Stimulated activated CD8-positive, alpha-beta memory T cell treated with anti-CD3 and anti-CD28 coated beads, Interleukin-2, amount 100 ng/mL, for 1 hour (primary cell): ENCODE measurements at places on chromosomes 13 and 19.

DNA sequence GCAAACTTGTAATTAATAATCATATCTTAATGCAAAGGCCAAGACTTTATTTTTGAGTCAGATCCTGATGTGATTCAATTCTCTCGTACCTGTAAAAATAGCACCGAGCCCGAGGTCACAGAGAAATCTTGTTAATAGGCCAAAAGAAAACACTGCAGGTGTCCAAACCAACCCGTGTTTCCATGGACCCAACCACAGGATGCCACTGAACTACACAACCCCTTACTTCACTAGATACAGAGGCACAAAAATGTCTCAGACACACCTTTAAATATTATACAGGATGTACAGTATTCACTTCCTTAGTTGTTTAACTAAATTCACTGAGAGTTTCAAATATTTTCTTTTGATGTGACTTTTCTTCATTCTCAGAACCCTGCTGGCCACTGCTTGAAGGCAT, 530.9 kb downstream of the MYO16 start:
- DNase-seq, result no peak

- DNase-seq, result no peak
These were observed 109.7 kb upstream of the KLF12 start for GRCh38 chr13:74243637-74244526.

DNA sequence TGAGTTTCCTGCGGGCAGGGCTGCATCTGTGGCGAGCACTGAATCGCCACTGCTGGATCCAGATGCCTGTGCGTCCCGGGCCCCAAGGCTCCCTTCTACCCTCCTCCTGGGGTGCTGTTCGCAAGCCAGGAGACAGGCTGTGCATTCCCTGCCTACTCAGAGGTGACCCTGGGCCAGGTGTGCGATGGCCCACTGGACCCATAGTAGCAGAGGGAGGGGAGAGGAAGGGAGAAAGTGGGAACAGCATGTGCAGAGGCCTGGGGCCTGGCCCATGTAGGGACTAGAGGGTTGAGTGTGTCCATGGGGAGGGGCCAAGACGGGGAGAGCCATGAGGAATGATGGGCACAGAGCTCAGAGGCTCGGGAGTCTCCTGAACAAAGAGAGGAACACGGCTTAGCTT, 27.3 kb downstream of the CARM1 start:
- DNase-seq, result no peak

GRCh38 chr19:3748965-3749364, 12.5 kb downstream of the APBA3 start:
- DNase-seq, result no peak

- no peak for DNase-seq
These were observed 5.7 kb downstream of the VSTM2B start for GRCh38 chr19:29531458-29532025.

DNA sequence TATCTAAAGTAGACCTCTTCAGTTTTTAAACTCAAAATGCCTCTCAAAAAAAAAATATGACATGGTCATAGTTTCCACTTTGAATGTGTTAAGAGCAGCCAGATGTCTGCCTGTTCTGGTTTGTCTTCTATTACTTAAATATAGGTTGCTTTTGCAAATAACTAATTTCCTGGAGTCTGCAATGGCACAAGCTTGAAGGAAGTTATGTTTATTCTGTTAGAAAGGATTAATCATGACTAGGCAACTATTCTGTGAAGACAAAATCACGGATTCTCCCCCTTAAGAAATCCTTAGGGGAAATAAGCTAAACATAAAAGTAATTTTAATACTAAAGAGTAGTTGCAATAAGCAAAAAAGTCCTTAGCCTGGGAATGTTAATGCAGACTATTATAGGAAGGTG, 26.3 kb downstream of the SKA3 start:
- DNase-seq, result no peak

- no peak for DNase-seq
These were observed 10.4 kb downstream of the ERVK3-1 start for GRCh38 chr19:58315580-58315979.

DNA sequence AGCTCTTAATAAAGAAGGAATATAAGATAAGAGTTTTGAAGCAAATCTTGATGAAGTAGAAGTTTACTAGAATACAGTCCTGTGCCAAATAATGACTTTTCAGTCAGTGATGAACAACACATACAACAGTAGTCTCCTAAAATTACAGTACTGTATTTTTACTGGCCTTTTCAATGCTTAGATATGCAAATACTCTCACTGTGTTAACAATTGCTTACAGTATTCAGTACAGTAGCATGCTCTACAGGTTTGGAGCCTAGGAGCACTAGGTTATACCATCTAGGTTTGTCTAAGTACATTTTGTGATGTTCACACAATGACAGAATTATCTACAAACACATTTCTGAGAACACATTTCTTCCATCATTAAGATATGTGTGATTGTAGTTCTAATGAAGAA, 316.7 kb upstream of the KLHL1 start:
- no peak for DNase-seq
